NAMALWA (cell line): ENCODE measurements at places on chromosomes 5 and 9.
A peak's percentile ranks its signal among the peaks of the same experiment; 100 is the strongest.

- DNase-seq: no peak
These were observed 8.5 kb downstream of the CDC42SE2 start for GRCh38 chr5:131272307-131272706.

GRCh38 chr5:73943397-73943796 is 317.4 kb downstream of the ARHGEF28 start:
- DNase-seq: no peak

- DNase-seq: no peak
These were observed 45.2 kb upstream of the NEURL1B start for GRCh38 chr5:172595596-172596455.

- DNase-seq: peak; percentile 63
These were observed 205.9 kb downstream of the EFNA5 start for GRCh38 chr5:107464876-107465275.

DNA sequence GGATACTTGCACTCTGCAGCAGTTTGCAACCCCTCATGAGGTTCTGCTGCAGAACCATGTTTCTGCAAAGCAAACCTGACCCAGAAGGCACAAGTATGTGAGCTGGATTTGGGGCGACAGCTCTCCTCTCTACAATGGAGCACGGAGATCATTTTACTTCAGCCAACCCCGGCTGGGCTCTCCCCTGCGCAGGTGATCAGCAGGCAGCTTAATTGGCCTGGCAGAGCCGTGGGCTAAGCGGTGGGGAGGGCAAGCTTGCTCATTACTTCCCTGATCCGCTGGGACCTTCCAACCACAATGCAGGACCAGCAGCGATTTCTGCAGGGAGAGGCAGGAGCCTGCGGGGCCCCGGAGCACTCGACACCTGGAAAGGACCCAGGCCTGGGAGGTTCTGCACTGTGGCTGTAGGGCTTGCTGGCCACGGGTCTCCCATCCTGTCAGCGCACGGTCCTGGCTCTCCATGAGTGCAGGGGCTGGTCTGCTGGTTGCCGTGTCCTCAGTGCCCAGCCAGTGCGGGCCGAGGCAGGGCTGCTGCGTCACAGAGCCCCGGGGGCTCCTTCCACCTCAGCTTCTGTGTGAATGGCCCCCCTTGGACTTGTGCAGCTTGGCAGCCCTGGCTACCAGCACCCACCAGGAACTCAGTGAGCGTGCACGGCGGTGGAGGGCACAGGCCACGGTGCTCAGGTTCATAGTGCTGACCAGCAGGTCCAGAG is 51.8 kb upstream of the RAPGEF1 start:
- no peak for DNase-seq
